Sigmoid colon (tissue), 7 donors: ENCODE measurements at places on chromosomes 5 and 9. TPM values are rescaled to one million over a fixed set of nuclear protein-coding genes. Genes with fewer than 3 reads are reported as not detected.

- DNase-seq = no peak
Observed at GRCh38 chr5:13478831-13479465, 465.5 kb downstream of the DNAH5 start.

GRCh38 chr9:131876486-131876885 lies 136.6 kb upstream of the RAPGEF1 start:
- no peak for DNase-seq

- no peak for DNase-seq
Observed at GRCh38 chr5:103938146-103938695, 375.6 kb upstream of the NUDT12 start.

DNA sequence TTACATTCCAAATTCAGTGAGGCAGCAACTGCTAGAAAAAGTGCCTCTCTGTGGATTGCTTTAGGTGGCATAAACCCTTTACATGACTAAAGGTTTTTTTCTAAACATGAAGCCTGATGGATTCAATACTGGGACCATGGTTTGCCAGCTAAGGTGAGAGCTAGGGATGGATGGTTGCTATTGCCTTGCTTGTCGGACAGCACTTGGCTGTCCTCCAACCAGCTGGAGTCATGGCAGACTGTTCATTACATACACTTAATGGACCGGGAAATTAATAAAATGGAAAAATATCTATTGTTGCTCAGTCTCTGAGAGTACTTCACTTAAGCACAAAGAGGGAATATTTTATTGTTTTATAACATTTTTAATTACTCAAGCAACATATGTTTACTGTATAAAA lies 116.9 kb upstream of the TRPC7 start:
- DNase-seq = no peak

DNA sequence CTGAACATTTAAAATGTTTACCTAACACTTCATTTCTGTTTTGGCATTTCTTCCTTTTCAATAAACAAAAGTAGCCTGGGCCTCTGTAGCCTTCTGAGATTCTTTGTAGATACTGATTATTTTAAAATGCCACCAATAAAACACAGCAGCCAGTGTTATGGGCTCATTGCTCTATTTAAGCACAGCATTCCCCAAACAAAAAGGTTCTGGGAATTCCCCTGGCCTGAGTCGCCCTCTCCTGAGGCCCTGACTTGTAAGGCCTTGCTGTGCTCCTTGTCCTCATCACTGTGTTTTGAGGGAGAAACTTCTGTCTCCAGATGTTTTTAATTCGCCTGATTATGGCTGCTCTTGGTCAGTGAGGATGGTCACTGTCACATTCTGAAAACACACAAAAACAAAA lies 33.0 kb upstream of the CTXN3 start:
- DNase-seq = no peak

DNA sequence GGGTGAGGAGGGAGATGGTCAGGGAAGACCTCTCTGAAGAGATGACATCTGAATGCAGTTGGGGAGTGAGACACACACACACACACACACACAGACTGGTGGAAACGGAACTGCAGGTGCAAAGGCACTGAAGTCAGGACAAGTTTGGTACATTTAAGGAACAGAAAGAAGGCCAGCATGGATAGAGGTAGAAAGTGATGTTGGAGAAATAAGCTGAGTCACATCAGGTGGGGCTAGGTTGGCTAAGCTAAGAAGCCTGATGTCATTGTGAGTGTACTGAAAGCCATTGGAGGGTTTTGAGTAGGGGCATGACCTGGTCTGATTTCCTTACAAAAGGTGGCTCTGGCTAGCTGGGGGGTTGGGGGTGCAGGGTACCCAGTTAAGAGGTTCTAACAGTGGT lies 3.1 kb downstream of the BSPRY start:
- no peak for DNase-seq

DNA sequence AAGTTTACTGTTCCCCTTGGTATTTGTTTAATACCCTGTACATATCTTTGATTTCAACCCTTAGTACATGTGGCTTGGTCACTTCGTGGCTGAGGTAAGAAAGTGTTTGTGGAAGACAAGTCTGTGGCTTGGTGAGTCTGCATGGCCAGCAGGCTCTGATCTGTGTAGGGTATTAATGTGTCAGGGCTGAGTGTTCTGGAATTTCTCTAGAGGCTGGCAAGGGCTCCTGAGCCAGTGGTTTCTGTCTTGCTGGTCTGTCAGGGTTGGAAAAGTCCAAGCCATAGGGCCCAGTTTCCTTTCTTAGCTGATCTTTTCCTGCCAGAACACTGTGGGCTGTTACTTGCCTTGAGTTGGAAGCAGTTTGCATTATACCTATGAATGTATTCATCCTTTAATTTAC lies 48.0 kb upstream of the FBXL7 start:
- peak; percentile 85 for DNase-seq

DNA sequence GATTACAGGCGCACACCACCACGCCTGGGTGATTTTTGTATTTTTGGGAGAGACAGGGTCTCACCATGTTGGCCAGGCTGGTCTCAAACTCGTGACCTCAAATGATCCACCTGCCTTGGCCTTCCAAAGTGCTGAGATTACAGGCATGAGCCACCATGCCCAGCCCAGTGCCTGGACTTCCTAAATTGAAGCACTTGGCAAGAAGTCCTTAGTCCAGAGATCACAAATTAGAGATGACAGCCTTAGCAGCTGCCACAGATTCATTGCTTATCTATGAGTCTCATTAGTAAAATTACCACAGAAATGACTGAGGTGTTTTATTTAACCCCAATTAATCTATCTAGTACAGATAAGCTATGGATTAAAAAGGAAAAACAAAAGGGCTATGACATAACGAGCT lies 19.2 kb downstream of the EFCAB9 start:
- DNase-seq = no peak

Gene PCDHGC3
- polyA plus RNA-seq = 24.1 TPM

Gene IL9
- not detected for polyA plus RNA-seq
